Stimulated activated CD4-positive, alpha-beta T cell treated with anti-CD3 and anti-CD28 coated beads, Interleukin-4, amount 100 ng/mL, for 1 hour (primary cell): ENCODE measurements at places on chromosomes 5 and 9.

DNA sequence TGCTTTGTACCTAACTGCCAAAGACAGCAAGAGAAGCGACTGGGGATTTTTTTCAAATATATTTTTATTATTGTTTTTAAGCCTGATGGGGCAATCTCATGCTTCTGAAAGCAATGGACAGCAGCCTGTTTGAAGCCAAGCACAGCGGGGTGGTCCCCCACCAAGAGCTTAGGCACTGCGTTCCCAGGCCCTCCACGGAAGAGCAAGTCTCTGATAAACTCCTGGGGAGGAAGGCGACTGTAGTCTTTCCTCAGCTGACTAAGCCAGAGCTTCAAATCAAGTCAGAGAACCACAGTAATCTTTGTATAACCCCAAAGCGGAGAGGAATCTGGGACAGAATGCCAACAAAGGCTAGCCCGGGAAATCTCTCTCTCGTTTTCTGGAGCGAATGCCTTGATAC lies 54.4 kb downstream of the ARSB start:
- no peak for DNase-seq

DNA sequence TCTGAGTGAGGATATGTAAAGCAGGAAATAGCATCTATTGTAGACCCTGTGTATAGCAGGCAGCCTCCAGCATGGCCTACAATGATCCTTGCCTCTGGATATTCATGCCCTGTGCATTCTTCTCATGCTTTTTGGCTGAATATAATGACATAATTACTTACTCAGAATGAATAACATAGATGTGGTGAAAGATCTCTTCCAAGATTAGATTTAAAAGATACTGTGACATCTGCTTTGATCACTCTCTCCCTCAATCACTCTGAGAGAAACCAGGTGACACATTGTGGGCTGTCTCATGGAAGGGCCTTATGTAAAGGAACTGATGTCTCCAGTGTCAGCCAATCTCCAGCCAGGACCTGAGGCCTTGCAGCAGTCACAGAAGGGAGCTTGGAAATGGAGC lies 376.7 kb downstream of the DNAH5 start:
- DNase-seq: no peak

- peak; percentile 99 for DNase-seq
Measured at GRCh38 chr9:127980706-127981558, at the start of gene EEIG1. Gene EEIG1, minus strand, starts transcription at chr9:127980989. Its CDS starts 852 bp downstream, at chr9:127980137.

DNA sequence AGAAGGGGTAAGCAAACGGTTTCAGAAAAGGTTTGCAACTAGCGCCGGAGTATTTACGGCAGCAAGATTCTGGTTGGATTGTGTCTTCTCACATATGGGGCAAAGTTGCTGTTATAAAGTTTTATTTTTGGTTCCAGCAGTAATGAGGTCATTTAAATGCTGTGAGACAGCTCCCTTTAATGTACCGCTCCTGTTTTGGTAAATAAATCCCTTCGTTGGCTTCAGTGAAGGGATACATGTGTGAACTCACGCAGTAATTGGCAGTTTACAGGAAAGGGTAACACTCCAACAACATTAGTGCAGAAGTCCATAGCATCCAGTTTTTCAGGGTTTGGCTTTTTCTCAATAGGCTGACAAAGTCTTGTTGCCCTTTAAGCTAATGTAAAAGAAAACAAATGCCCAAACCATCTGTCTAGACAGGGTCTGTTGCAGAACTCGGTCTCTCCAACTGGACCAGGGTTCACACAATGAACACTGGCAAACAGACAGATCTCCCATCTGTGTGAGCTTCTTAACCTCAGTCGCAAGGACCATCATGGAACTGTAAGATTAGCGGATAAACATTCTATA lies 184.0 kb downstream of the GOLPH3 start:
- no peak for DNase-seq

DNA sequence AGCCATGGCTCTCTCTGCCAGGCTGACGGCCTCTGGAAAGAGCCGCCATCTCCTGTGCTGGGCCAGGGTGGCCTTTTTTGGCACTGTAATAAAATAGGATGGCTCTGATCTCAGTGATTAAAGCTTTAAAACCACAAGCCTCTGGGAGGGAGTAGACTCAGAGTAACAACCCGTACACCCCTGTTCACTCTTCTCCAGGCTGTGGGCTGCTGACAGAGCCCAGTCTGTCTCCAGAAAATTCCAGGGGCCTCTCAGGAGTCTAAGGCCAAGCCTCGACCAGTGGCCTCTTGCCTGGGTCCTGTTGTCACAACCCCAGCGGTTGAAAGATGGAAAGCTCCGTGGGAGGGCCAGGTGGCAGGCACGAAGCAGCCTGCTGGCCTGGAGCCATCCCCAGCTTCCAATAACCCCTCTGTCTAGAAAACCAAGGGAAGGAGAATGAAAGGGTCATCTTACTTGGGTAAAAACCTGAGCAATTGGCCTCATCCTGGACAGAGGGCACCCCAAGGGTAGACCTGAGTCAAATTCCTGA lies 286.7 kb upstream of the ZNF462 start:
- DNase-seq: no peak

- DNase-seq: no peak
Measured at GRCh38 chr5:133480866-133481265, 131.5 kb downstream of the FSTL4 start.

DNA sequence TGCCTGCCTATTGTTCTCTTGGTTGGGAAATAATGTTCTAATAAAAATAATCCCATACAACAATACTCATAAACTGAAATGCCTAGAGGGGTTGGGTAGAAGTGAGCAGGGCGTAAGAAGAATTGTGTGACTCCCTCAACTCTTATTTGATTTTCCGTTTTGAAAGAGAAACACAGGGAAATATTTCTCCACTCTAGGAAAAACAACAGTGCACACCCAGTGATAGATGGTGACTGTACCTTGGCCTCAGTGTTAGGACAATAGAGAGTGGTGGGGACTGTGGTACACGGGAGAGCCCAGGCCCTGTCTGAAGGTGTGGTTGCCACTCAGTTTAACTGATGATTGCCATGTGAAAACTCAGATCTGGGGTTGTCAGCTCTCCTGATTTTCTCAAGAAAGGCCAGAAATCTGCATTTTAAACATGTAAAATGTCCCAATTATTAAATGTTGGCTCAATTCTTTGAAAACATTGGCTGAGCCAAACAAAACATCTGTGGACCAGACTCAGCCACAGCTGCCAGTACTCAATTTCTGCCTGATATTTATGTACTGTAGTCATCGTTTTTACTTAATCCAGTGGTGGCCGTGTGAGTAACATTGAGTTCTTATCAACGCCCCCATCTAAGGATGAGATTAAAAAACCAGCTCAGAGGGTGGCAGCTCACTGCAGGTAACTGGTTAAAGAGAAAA lies 103.8 kb upstream of the ZNF618 start:
- DNase-seq: no peak
